ENCODE measurements at places on chromosomes 12 and 14.

GRCh38 chr12:131332224-131332623, 378.5 kb downstream of the ADGRD1 start:
- DNase-seq = no peak

- DNase-seq = no peak
Measured at GRCh38 chr14:20486684-20487395, 17.6 kb downstream of the PNP start.

- DNase-seq = no peak
Measured at GRCh38 chr12:41943671-41944070, 201.0 kb downstream of the GXYLT1 start.

GRCh38 chr12:71950404-71950803, 11.8 kb downstream of the TPH2 start:
- DNase-seq = no peak

DNA sequence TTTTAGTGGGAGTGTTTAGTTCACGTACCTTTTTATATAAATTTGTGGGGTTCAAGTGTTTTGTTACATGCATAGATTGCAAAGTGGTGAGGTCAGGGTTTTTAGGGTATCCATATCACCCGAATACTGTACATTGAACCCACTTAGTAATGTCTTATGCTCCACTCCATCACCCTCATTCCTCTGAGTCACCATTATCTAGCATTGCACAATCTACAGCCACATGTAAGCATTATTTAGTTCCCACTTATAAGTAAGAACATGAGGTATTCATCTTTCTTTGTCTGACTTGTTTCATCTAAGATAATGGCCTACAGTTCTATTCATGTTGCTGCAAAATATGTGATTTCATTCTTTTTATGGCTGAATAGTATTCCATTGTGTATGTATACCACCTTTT, 583.7 kb upstream of the LRFN5 start:
- DNase-seq = no peak

DNA sequence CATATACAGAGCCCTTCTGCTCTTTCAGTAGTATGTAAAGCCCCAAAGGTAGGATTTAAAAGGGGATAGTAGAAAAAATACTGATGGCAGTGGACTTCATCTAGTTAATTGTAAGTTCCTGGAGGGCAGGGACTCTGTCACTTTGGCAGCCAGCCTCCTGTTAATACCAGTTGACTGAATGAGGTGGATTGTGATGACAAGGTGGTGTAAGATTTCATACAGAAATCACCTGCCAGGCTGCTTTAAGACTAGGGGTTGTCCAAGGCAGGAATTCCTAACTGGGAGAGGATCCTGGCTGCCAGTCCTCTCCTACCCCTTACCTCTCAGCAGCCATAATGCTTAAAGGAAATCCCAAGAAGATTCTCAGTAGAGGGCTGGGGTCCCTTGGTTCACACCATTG, 7.3 kb downstream of the DYRK2 start:
- DNase-seq = no peak

DNA sequence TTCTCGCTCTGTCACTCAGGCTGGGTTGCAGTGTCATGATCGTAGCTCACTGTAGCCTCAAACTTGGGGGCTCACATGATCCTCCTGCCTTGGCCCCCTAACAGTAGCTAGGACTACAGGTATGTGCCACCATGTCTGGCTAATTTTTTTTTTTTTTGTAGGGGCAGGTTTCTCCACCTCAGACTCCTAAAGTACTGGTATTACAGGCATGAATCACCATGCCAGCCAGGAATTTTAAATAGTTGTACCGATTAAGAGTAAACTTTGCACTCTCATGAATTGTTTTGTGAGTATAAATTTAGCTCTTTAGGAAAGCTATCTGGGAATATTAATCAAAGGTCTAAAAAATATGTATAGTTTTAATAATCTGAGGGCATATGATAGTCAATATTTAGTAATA, 25.5 kb downstream of the YEATS4 start:
- no peak for DNase-seq

- no peak for DNase-seq
Measured at GRCh38 chr12:65825183-65825506, 862 bp downstream of the HMGA2 start.

GRCh38 chr14:89576960-89577359, 159.9 kb upstream of the FOXN3 start:
- no peak for DNase-seq

DNA sequence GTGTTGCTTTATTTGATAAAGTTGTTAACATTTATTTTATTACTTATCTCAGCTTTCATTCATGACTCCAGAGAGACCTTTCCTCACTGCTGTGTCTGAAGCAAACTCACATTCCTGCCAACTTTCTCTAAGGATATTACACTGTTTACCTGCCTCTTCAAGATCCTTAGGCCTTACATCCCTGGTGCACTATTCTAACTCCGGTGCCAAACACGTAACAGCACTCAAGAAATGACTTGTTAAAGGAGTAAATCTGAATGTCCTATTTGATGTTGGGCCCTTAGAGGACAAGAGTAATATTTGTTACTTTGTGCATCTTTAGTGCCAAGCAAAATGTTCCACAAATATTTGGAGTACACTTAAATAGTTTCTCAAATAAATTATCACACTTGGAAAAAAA, 324.1 kb upstream of the FLRT2 start:
- no peak for DNase-seq

DNA sequence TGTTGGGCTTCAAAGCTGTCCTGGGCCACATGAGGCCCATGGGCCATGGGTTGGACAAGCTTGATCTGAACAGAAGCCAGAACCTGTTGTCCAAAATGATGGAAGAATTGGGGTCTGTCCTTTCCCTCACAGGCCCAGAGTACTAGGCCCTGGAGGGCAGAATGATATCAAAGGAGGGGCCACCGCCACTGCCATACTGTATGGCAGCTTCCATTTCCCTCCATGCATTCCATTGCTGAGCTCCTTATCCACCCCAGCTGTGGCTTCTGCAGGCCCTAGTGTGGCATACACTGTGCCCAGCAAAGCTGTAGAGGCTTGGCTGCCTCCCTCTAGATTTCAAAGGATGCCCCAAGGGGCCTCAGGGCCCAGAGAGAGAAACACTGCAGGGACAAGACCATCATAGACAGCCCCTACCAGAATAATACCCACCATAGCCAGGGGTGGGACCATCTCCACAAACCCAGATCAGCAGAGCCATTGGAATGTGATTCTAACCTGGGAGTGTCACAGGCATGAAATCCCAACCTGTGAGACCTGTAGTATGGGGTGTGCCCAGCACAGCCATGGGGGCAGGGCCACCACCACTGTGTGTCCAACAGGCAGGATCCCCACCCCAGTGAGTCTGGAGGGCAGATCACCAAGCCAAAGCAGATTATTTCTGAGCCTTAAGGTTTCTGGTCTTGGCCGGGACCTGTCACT, 61.4 kb upstream of the BEGAIN start:
- no peak for DNase-seq

DNA sequence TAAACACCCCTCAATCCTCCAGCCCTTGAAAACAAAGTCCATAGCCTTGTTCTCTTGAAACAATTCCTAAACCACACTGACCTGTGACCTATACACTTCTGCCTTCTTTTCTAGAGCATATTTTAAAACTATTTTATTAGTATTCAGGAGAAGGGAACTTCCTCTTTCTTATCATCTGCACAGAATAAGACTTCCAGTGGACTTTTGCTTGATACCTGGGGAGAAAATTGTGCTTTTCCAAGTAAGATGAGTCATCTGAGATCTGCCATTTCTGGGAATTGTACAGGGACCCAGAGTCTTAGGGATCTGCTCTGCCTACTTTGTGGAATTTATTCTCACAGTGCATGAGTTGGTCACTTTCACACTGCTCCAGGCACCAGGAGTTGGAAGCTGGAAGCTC, 10.5 kb upstream of the WNT5B start:
- DNase-seq = no peak

DNA sequence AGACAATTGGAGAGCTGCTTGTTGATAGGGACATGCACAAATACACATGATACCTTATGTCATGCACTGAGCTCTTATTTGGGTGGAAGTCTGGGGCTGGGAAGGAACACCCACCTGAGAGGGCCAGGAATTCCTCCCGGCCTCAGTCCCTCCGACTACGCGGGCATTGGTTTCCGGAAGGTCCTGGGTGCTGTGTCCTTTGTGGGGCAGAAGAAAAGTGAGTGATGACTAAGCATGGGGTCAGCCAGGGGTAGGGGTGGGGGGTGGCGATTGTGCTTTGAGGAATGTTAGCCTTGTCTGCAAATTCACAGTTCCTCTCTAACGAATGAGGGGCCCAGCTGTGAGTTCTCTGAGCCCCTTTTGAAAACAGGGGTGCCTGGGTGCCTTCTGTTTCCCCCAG, 798 bp downstream of the CELA1 start:
- DNase-seq = no peak

GRCh38 chr14:61221906-61222305, 59.2 kb downstream of the TMEM30B start:
- no peak for DNase-seq

- no peak for DNase-seq
Measured at GRCh38 chr12:112489456-112489855, 70.7 kb downstream of the PTPN11 start.

DNA sequence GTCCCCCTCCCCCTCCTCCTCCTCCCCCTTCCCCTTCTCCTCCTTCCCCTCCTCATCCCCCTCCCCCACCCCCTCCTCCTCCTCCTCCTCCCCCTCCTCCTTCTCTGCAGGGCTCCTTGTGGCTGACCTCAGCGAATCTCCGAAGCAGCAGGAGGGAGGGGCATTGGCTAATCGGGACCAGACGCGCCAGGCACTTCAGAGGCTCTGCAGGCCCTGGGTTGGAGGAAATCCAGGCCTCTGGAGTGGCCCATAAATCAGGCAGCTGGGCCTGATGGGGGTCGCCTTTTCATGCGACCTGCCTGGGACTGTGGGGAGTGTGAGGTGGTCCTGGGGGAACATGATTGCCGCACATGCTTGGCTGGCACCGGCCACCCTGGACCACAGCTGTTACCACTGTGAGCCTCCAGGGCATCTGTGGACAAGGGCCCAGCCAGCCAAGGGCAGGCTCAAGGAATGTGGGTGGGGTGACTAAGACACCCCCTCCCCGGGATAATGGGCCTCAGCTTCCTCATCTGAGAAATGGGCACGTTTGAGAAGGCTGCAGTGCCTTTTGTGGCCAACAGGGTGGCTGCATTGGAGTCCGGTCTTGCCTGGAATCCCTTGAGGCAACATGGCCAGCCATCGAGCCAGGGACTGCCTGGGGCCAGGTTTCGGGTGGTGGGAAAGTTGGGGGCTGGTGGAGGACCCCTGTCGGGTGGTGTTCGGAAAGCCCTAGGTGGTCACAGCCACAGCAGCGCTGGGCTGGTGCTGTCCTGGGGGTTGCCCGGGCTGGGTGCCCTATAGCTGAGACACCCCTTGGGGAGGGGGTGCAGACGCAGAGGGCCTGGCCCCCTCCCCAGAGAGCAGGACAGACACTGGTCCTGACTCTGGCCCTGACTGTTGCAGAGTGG, 12.0 kb downstream of the KIF26A start:
- no peak for DNase-seq

- no peak for DNase-seq
Measured at GRCh38 chr12:43288671-43289425, 263.2 kb downstream of the ADAMTS20 start.

DNA sequence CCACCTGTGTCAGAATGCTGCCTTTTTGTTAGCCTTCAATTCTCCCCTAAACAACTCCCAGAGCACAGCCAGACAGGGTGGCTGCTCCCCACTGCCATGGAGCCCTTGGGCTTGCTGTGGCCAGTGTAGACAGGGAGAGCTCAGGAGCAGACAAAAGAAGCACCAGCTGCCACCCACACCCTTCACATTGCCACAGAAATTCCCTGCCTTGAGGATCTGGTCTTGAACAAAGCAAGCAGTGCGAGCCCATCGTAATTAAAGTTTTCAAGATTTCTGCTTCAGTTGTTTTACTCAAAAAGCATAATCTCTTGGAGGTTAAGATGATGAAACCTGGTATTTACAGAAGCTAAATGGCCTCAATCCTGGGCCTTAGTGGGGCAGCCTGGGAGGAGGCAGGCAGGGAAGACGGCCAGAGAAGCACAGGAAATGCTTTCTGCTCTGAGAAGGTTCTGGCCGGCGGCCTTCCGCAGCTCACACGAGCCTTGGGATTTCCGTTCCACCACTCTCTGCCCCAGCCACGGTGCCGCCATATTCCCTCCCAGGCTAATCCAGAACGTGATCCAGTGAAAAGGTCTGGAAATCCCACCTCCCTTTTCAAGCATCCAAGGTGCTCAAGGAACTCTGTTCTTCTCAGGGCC, 535.2 kb downstream of the BCL11B start:
- DNase-seq = no peak

- DNase-seq = peak; percentile 73
Measured at GRCh38 chr14:104723651-104724406, at the start of gene ADSS1. Gene ADSS1 (plus strand): TSS chr14:104724229. CDS start chr14:104724271, 42 bp downstream.

GRCh38 chr14:103522649-103523574, at the start of gene CKB:
Gene CKB (minus strand): TSS chr14:103522830. CDS start chr14:103522493, 337 bp downstream.
- DNase-seq = no peak

GRCh38 chr12:77131977-77132490, 66.7 kb upstream of the E2F7 start:
- DNase-seq = no peak

DNA sequence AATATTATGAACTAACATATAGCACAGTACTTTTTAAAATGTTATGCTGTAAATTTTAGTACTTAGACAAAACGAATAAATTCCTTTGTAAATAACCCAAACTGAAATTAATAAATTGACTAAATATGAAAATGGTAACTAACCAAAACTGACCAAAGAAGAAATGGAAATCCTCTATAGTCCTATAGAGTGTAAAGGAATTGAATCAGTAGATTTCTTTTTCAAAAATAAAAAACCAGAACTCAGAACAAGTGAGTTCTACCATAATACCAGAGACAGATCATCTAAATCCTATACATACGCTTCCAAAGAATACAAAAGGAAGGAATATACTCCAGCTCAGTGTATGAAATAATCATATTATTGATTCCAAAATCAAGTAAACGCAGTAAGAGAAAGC, 39.8 kb downstream of the TMPRSS12 start:
- no peak for DNase-seq

GRCh38 chr14:20048202-20048601, 11.6 kb upstream of the OR4L1 start:
- DNase-seq = no peak

GRCh38 chr12:122184517-122184916, 1.6 kb downstream of the LRRC43 start:
- no peak for DNase-seq

DNA sequence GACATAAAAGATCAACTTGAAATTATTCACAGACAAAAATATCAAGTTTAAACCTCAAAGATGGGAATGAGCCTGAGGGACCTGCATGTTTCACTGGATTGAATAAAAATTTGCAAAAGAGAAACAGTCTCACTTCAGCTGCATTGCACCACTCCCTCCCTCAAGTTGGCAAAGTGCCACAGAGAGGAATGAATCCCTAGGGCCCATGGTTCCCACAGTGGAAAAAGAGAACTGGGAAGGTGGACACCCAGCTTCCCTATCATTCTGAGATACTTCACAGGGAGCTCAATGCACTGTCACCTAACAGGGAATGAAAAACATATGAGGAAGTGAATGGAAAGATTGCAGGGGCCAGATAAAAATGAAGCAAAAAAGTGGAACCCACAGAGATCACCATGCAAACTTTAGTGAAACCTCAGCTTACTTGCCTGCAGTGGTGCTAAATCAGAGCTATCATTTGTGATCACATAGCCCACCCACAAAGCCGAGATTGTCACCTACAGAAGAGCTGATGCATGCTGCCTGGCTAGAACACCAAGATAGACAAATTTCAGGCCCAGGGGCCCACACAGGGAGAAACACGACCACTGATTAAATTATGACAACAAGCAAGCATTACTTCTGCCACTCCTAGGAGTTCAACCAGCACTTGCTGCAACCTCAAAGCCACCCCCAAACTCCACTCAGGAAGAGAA, 911.3 kb downstream of the LRFN5 start:
- DNase-seq = no peak

Data from stimulated activated effector memory CD8-positive, alpha-beta T cell treated with anti-CD3 and anti-CD28 coated beads, Interleukin-12 subunit alpha, Interleukin-12 subunit beta, amount 100 ng/mL, for 72 hours (primary cell).